Hippocampal formation (tissue), 2 donors: ENCODE measurements at places on chromosomes 1 and 21.

GRCh38 chr1:31425301-31426081, 12.5 kb downstream of the SERINC2 start:
- no peak for DNase-seq

DNA sequence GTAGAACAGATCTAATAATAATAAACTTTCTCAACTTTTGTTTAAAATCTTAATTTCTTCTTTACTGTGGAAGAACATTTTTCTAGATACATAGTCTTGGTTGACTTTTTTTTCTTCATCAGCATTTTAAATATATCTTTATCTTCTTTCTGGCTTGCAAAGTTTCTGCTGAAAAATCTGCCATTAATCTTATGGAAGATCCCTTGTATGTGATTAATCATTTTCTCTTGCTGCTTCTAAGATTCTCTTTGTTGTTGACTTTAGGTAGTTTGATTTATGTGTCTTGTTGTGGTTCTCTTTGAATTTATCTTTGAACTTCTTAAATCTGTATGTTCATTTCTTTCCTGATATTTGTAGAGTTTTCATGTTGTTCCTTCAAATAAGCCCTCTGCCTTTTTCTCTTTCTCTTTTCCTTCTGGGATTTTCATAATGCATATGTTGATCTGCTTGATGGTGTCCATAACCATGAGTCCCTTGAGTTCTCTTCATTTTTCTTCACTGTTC, 657.6 kb upstream of the CXADR start:
- DNase-seq = no peak

DNA sequence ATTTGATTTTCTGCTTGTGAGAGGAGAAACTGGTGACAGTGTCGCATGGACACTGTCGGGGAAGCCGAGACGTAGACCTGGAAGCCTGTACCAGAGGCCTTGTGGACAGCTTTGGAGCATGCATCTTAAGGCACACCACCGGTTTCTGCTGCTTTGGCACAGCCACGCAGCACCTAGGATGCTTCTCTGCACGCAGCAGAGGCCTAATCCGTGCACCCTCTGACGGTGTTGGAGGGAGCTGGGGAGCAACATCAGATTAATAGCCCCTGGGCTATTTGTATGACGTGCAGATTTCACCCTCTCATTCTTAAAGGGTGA, 30.3 kb downstream of the TEX35 start:
- no peak for DNase-seq

DNA sequence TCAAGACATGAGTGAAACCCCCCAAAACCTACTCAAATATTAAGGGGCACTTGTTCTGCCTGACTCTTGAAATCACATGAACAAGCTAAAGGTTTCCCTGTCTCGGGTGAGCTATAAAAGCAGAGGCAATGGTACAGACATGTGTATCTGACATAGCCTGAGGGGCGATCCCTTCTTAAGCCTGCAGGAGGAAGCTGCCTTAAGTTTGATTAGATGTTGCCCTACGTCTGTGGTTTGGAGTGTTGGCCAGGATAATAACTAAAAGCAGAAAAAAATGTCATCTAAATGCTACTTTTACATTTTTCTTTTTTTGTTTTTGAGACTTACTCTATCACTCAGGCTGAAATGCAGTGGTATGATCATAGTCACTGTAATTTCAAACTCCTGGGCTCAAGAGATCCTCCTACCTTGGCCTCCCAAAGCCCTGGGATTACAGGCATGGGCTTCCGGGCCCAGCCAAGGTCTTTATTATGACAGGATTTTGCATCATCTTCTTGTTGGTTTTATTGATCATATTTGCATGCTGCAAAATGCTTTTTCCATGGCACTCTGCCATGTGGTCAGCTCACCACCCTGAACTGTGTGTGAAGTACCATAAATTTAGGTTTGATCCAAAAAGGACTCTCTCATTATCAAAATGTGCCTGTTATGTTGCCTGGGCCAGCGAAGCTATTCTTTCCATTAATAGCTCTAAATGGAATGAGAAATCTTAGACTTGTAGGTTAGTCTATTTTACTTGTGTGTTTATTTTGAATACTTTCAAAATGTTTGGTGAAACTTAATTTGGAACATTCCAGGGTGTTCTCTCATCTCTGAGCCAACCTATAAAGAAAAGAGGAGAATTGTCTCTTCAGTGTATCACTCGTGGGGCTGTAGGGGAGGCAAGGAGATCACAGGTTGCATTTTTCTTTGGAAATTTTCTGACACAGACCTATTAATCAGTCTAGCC, 15.0 kb upstream of the HMGN1 start:
- DNase-seq = no peak

DNA sequence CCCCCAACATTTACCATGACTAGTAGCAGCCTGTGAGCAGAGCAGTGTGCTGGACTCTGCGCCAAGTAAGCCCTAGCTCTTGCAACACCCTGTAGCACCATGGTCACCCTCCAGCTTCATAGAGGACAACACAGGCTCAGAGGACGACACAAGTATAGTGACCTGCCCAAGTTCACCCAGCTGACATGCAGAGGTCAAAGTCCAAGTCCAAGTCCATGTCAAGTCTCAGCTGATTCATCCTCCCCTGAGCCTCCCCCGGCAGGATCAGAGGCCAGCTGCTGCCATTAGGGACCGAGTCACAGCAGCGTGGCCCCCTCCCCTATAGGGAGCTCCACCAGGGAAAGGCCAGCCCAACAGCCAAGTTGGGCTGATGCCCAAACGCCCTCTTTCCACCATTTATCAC, 15.9 kb downstream of the SDC3 start:
- no peak for DNase-seq

- no peak for DNase-seq
These were observed 188.8 kb downstream of the TNR start for GRCh38 chr1:175554586-175554985.

DNA sequence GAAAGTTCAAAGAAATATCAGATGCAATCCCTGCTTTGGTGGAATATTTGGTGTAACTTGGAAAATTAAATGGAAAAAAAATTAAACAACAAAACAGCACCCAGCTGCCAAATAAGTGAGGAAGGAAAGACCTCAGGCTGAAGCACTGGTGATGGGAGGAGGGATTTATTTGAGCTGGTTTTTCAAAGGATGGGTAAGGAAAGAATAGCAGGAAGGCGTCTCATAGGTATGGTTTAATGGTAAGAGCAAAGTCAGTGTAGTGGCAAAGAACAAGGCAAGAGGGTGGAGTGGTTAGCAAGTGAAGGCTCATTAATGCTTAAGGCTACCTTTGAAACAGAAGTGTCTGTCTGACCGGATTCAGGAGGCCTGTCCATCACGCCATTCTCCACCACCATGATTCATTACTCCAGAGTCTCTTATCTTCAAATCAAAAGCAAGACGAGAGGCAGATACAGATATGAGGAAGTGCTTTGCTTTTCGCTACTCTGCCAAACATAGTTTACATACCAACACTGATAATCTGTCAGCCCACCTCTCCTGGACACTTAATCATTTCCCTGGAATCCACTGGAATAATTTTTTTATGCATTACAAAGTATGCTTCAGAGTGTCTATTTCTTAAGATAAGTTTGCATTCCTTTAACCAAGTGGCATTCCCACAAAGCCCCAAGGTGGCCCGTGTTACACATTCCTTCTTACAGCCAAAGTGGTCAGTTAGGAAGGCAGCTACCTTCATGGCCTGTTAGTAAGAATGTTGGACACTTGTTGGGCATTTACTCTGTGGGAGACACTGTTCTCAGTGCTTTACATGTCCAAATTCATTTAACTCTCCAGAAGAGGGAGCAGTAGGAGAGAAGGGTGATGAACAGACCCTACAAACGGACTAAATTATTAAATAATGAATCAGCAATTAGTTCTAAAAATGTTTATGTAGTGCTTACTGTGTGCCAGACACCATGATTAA, 146.6 kb downstream of the ROR1 start:
- no peak for DNase-seq

GRCh38 chr1:165793951-165794350, 25.3 kb upstream of the TMCO1 start:
- DNase-seq = no peak
